M059J (cell line): ENCODE measurements at places on chromosomes 1 and 21. TPM values are rescaled to one million over a fixed set of nuclear protein-coding genes. Genes with fewer than 3 reads are reported as not detected.

GRCh38 chr1:155038602-155039307 is 5.1 kb downstream of the DCST1 start:
- DNase-seq = peak; percentile 68

GRCh38 chr1:160834945-160835565 is 27.6 kb downstream of the CD244 start:
- peak; percentile 26 for DNase-seq

DNA sequence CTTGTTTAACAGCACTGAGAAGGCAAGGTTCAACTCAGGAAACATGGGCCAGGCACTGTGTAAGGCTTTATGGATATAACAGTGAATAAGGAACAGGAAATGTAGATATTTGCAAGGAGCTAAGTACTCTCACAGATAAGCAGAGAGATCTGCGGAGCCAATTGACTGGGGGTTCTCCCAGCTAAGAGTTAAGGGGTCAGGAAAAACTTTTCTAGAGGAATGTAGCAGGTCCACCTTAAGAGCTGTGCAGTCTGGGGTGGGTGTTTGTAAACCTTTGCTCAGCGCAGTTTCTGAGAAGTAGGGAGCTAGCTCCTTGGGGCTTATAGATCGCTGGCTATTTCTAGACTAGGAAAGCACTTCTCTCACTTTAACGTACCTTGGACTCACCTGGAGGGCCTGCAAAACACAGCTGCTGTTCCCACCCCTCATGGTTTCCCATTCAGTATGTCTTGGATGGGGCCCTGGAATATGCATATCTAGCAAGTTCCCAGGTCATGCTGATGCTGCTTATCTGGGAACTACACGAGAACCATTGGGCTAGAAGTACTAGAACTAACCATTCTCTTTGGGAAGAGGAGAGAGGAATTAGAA is 51.7 kb downstream of the TLCD4 start:
- DNase-seq = no peak

SLFNL1 gene
- total RNA-seq = 0.15 TPM in 1 of 2 replicates, not detected in the other

- no peak for DNase-seq
Observed at GRCh38 chr21:38326429-38326828, 69.6 kb downstream of the KCNJ15 start.
